DMS79 treated with DMSO at 0.1 percent for 48 hours (cell line): ENCODE measurements at places on chromosomes 13 and 19.

DNA sequence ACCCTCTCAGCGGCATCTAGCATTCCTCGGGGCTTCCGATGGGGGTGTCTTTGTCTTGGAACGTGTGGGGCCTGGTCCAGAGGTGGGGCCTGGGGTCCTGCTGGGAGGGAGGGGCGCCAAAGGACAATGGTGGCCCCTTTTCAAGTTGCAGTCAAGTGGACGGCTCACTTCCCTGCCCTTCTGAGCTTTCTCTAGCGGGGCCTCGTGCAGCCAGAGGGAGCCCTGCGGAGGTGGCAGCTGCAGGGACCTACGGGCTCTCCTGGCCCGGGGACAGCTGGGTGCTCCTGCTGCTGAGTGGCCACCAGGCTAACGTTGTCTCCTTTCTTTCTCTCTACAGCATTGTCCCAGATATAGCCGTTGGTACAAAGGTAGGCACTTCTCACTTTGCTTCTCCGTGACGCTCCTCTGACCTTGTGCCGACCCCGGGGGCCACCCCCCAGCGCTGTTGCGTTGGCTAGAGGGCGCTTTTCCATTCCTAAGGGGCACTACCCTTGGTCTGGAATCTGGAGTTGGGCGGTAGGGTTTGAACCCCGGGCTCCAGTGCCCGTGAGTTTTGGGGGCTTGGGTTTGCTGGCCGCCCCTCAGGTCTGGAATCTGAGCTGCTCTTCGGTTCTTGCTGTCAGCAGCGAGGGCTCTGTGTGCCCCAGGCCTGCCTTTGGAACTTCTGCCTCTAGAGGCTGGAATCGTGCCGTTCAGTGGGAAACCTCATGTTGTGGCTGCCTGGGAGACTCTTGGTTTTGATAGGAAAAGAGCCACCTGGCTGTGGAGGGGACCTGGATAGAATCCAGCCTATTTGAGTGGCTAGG lies 2.0 kb downstream of the PTBP1 start:
- peak; percentile 45 for DNase-seq

GRCh38 chr13:51311957-51312520 lies 27.5 kb upstream of the SERPINE3 start:
- DNase-seq = no peak

DNA sequence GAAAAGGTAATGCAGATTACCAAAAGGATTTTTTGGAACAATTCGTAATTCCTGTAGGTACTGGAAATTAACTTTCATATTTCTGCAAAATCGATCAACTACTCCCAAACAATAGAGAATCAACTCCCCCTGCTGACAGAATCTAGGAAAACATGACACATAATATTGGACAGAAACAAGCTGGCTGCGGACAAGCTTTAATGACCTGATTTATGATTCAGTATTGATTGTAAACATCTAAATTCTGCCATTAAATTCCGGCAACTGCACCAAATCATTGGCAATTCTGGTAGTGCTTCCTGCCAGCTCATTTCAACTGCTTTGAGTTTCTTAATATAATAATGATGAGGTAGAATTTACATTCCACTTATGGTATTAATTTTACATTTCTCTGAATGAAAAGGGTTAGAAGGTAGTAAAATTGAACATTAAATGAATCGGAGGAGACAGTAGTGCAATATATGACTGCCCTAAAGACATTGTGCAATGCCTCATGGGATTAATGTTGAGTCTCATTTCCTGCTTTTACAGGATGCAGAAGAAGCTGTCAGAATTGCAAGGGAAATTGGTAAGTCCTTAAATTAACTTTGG lies 146.5 kb downstream of the PCCA start:
- peak; percentile 76 for DNase-seq

- DNase-seq = no peak
These were observed 11.9 kb downstream of the KLC3 start for GRCh38 chr19:45352471-45352870.

DNA sequence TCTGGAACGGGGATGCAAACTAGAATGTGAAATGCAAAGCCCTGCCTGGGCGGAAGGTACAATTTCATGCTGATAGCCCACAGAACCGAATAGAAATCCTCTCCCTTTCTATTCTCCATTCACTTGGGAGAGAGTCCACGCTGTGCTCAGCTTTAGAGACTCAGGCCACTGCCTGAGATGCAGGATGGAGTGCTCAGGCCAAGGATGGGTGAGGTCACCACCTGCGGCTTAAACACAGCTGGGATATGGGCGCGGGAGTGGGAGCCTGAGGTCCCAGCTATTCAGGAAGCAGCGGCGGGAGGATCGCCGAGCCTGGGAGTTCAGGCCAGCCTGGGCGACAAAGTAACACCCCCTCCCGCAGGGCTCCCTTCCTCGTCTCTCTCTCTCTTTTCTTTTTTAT lies 446 bp upstream of the ZNF83 start:
- peak; percentile 57 for DNase-seq

DNA sequence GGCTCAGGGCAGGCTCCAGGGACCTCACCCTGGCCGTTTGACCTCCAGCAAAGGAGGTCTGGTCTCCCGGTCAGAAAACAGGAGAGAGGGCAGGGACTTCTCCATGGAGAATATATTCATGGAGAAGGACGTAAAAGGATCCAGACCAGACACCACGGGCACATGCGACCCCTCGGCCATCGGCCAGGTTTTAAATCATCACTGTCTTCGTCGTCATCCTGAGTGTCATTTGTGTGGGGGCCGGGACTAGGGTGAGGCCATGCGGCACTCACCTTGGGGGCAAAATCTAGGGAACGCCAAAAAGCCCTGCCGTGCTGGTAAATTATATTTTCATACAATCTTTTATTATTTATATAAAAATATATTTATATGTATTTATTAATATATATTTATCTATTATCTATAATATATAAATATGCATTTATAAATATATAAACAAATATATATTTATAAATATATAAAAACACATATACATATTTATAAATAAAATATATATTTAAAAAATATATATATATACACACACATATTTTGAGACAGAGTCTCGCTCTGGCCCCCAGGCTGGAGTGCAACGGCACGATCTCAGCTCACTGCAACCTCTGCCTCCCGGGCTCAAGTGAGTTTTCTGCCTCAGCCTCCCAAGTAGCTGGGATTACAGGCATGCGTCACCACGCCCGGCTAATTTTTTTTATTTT lies 75.4 kb downstream of the GADD45B start:
- no peak for DNase-seq

DNA sequence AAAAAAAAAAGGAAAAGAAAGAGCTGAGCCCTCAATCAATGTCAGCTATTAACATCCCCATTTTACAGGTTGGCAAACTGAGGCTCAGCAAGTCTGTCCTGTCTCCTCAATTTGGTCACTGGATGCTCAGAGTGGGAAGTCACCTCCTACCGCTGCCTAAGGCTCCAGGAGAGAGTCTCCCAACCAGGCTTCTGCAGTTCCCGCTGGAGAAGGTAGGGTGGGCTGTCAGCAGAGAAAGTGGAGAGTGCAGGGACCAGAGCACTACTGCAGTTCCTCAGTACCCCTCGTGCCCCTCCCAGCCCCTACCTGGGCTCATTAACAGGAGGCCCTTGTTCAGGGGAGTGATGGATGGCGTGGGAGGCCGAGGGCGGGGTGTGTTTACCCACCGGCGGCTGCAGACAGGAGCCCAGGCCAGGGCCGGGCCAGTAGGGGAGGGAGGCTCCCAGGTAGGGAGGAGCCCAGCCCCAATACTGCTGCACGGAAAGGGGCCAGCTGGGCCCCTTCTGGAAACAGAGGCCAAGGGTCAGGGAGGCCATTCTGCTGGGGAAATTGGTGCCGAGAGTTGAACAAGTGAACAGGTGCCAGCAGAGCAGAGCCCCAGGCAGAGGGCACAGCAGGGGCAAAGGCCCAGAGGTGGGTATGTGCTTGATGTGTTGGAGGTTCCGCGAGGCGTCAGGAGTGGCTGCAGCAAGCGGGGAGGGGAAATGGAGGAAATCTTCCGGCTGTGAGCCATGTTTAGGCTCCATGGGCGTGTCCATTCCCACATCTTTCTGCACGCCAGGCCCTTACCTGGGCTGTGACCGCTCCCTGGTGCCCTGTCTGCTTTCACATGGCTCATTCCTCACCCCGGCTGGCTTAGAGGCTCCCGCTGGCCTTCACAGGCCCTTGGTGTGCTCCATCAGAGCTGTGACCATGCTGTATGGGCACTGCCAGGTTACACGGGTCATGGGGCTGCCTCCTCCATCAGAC lies 7.6 kb upstream of the COMP start:
- no peak for DNase-seq

DNA sequence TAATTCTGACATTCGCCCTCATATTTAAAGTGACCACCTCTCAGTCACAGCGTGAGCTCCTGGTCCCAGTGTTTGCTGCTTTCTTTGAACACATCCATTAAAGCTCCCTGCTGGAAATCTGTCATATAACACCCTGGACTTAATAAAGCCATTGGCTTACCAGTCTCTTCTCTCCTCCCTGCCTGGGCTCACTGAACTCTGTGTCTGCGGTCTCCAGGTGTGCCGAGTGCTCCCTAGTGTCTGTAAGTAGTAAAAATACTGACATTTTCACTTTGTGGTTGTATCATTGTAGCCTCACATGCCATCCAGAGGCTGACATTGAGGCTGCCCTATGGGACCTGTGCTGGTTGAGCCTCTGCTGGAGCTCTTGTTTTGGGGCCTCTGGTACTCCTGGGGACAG lies 2.6 kb upstream of the PSG11 start:
- DNase-seq = no peak

GRCh38 chr19:10682397-10683063 lies 18.7 kb upstream of the QTRT1 start:
- DNase-seq = no peak

- DNase-seq = no peak
These were observed 450.4 kb downstream of the FGF9 start for GRCh38 chr13:22121146-22121739.

GRCh38 chr19:57103573-57104277 lies 16.1 kb upstream of the USP29 start:
- peak; percentile 56 for DNase-seq
